Chondrocyte (in vitro differentiated cells): ENCODE measurements at places on chromosomes 11 and 22. TPM values are rescaled to one million over a fixed set of nuclear protein-coding genes. Genes with fewer than 3 reads are reported as not detected.

DNA sequence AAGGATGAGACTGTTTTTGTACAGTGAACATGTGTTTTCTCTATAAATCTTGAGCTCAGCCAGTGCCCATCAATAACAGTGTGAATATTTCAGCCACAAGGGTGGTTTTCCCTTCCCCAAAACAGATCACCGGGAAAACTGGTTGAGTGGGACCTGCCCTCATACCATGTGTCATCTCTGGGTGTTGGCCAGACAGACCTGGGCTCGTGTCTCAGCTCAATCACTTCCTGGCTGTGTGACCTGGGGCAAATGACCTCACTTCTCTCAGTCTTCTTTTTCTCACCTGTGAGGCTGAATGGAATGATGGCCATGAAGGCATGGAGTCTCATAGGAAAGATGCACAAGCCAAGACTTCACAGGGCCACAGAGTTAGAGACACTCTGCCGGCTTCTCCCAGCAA lies 74.7 kb downstream of the COMMD9 start:
- DNase-seq: no peak

The ANGPTL5 gene
- 4.0 TPM in 1 of 3 replicates, not detected in the others for total RNA-seq

DNA sequence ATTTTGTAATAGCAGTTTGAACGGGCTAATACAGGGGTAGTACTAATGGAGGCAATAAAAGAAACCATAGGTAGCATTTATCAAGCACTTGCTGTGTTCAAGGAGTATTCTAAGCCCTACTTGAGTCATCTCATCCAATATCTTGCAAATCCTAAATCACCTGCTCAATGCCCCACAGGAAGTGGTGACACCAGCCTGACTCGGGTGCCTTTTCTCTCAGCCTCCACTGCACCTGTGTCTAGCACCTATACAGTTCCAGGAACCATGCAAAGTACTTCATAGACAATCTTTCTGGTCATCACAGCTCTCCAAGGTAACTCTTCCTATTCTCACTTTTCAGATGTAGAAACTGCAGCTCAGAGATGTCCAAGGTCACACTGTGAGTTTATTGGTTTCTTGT lies 98.0 kb downstream of the PRR5L start:
- no peak for DNase-seq

The OR5P2 gene
- total RNA-seq: 0.92 TPM in 1 of 3 replicates, not detected in the others

DNA sequence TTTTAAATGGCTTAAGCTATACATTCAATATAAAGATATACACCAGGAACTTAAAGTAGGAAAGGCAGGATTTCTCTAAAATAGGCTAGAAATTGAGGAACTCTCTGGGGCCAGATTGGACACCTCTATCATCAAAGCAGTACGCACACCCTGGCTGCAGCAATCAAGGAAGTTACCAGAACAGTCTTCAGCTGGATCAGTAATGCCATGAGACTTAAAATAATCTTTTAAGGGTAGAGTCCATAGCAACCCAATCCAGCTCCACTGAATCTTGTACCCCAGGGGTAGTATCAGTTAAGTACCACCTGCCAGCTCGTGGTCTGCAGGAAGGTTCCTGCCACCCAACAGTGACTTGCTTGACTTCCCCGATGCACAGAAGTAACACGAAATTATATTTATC lies 3.0 kb downstream of the RDX start:
- no peak for DNase-seq

The HORMAD2 gene
- not detected in 3 replicates for total RNA-seq

DNA sequence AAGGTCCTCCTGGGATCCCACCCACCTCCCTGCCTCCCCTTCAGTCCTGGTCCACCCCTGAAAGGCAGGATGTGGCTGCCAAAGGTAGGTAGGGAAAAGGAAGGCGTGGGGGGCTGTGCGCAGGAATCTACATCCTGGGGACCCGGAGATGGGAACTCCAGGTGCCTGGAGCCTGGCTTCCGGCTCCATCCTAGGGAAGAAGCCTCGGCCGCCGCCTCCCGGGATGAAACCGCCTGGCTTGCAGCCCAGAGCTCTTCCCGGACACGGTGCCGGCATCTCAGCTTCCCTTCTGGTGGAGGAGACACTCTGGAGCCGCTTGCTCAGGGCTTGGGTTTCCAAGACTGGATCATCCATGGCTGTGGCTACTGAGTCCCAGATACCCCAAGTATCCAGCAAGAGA lies 33.3 kb upstream of the PDGFB start:
- DNase-seq: peak; percentile 84

The SCGB1D1 gene
- not detected in 3 replicates for total RNA-seq

DNA sequence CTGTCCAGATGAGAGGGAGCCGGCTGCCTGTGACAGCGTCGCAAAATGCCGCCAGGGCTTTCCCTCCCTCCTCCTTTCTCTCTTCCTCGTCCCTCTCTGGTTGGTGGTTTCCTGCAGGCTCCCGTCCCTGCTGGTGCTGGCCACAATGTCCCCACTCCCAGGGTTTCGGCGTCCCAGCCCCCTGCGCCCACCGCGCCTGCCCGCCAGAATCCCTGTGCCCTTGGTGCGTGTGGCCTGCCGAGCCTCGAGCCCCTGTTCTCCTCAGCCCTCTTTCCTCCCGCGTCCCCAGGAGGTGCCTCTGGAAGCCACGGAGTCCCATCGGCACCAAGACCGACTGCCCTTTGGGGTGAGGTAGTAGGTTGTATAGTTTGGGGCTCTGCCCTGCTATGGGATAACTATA lies 37.9 kb upstream of the PPARA start:
- DNase-seq: no peak

DNA sequence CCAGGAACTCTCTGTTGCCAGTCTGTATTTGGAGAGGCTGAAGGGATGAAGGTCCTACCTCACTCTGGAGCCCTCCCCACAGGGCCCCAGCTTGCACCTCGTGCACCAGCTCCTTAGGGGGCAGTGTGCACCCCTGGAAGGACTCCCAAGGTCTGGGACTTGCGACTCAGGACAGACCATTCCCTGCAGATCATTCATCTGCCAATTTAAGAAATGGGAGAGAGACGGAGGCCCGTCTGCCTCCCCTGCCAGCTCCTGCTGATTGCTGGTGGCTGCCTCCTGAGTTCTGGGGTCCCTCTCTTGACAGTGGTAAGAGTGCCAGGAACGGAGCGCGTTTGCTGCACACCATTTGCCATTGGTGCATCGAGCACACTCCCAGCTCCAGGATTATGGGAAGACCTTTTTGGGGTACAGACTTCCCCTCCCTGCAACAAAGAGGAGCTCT lies 27.4 kb upstream of the MALAT1 start:
- DNase-seq: no peak

DNA sequence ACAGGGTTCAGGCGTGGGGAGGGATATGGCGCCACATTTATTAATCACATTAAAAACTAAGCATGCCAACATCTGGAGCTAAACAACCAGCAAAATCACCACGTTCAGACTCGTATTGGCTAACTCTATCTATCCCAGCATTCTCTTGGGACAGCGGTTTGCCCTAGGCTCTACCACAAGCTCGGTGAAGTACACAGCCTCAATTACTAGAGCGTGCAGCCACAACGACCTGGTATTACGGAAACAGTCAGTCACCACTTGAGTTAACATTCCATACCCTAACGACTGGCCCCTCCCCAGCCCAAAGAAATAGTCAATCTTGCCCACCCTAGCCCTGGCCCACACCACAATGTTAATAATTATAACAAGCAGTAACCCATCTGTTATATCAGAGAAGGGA lies 32.1 kb downstream of the APOL5 start:
- DNase-seq: no peak

DNA sequence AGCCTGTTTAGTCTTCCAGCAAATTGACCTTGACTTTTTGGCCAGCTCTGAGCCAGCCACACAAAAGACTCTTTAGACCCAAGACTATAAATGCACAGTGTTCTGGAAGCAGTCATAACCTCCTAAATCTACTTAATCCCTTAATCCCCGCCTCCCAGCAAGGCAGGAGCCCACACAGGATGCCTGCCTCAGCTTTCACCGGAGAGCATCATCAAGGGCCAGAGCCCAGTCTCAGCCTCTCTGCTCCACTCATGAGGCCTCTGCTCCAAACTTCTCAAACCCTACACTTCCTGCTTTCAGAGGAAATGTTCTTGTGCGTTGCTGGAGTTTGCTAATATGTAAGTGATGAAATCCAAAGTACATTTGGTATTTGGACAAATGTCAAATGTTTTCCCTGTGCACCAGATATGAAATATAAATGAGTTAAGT lies 57.9 kb upstream of the FSHB start:
- no peak for DNase-seq

DNA sequence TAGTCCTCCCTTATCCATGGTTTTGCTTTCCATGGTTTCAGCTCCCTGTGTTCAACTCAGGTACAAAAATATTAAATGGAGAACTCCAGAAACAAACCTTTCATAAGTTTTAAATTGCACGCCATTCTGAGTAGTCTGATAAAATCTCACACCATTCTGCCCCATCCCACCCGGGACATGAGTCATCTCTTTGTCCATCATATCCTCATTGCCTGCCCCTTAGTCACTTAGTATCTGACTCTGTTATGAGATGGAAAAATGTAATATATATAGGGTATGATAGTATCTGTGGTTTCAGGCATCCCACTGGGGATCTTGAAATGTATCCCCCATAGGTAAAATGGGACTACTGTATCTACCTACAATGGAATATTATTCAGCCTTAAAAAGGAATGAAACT lies 35.5 kb upstream of the FGF3 start:
- DNase-seq: no peak

DNA sequence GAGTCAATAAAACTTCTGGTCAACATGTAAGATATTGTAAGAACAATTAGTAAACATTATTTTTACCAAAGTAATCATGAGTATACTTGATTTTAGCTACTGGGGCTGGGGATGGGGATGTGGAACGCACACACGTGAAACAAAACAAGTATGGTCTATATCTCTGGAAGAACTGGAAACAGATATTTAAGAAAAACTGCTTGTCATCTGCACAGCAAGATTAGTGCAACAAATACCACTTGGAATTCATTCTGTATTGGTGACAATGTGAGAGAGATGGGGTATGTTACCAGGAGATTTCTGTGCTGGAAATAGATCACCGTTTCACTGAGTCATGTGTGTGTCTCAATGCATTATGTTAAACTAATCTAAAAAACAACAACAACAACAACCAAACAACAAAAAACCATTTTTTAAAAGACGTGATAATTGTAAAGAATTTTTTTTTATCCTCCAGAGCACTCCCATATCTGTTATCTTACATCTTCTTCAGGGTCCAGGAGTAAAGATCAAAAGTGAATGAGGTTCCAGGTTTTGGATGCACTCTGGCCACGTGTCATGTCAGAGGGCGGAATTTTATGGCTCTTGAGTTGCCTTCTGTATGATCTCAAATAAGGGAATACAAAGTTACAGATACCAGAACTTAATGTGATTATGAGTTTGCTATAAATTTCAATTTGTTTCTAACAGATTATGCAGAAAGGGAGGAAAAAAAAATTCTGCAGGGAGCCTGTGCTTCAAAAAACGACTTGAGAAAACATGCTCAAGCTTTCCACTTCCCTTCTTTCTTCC lies 153.0 kb downstream of the BBOX1 start:
- no peak for DNase-seq

GRCh38 chr22:37892566-37893335 lies 13.3 kb upstream of the MICALL1 start:
- DNase-seq: no peak

The DEUP1 gene
- total RNA-seq: 0.15 TPM in 1 of 3 replicates, not detected in the others

- no peak for DNase-seq
These were observed 22.7 kb downstream of the OR5A2 start for GRCh38 chr11:59403546-59403945.
